Myocyte (in vitro differentiated cells): ENCODE measurements at places on chromosomes 1 and 21.
A peak's percentile ranks its signal among the peaks of the same experiment; 100 is the strongest.

- no peak for DNase-seq
These were observed 6.1 kb upstream of the SELE start for GRCh38 chr1:169739980-169740379.

- no peak for DNase-seq
These were observed 139.5 kb upstream of the HMGB4 start for GRCh38 chr1:33724348-33724747.

GRCh38 chr1:104807590-104807989 is 1057.9 kb downstream of the AMY1C start:
- no peak for DNase-seq

GRCh38 chr1:67004176-67004575 is 49.8 kb downstream of the SLC35D1 start:
- DNase-seq: no peak

GRCh38 chr1:199550199-199551065 is 477.1 kb upstream of the NR5A2 start:
- DNase-seq: peak; percentile 26

GRCh38 chr1:236016782-236017400 is 48.0 kb downstream of the NID1 start:
- no peak for DNase-seq

DNA sequence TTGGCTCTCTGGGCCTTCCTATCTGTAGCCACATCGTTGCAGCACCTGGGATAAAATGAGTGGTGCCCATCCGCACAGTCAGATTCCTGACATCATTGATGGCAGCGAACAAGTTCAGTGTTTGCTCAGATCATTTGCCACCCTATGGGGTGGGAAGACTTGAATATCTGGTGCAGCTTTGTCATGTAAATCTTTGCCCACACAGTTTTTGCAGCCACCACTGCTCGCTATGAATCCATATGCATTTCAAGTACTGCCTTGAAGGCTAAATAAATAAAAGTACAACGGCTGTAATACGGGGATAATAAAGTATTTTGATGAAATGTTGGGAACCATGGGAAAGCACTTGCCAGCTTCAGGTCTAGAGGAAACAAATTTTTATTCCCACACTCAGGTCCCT is 56.3 kb upstream of the COA6 start:
- no peak for DNase-seq

DNA sequence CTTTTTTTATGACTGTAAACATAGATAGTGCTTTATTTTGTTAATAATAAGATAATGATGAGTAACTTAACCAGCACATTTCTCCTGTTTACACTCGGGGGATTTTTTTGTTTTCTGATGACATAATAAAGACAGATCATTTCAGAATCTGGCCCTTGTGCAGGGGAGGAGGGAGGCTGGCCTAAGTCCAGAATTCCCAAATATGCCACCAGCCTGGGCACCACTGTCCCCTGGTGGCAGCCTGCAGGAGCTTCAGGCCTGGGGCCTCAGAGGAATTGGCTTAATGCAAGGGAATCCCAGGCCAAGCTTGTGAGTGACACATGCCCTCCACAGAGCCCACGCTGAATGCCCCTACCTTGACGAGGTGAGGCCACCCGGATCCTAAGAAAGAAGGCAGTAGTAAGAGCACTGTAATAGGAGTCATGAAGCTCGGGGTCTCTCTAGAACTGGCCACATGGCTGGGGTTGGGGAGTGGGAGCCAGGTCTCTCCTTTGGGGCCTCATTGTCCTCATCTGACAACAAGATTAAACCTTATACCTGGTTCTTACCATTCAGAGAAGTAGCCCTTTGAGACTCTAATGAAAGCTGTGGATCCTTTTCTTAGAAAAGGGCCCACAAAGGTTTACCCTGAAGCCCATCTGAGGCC is 24.1 kb downstream of the ETNK2 start:
- DNase-seq: peak; percentile 85
